ENCODE measurements at places on chromosomes 12 and 14.
A peak's percentile ranks its signal among the peaks of the same experiment; 100 is the strongest.

DNA sequence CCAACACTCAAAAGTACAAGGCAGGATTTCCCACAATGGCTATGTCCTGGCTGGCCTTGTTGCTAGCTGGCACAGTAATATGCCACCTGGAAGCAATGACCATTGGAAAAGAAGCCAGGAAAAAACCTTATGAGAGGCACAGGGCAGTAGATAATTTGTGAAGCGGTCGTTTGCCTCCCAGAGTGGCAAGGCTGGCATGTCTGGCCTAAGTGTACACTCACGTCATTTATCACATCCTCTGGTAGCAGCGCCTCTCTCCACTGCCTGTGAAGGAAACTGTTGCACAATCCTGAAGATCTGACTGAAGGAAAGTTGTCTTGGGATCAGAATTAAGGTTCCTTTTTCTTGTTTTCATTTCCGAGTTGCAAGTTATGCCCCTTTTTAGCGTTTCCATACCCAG lies 408.5 kb downstream of the ZFP36L1 start:
- peak; percentile 24 for DNase-seq

- DNase-seq: no peak
These were observed 159.8 kb downstream of the CPNE8 start for GRCh38 chr12:38745601-38746000.

DNA sequence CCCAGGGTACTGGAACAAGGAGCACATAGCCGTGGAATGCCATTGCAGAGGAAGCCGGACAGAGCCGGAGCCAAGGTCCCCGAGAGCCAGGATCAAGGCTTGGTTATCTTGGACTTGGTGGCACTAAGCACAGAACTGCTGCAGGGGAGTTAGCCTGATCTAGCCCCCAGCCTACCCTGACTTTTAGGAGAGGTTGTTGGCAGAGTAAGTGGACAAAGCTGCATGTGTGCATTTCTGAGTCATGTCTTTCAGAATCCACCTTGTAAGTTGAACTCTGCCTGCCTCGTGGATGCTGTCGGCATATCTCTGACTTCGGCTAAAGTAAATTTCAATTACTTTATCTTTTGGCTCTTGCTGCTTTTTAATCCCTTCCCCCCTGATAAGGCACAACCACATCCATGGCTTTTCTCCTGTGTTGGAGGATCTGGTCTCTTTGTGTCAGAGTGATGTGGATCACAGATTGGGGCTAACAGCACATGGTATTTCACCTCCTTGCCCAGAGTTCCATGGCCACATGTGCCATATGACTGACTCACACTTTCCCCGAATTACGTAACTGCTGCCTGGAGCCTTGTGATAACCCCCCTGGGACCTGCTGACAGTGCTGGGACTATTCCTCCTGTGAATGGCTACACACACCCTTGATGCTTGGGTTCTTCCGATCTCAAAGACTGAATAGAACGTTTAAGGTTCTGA lies 240.3 kb downstream of the EMP1 start:
- DNase-seq: peak; percentile 71

GRCh38 chr14:85987907-85988306 lies 458.0 kb downstream of the FLRT2 start:
- DNase-seq: no peak

DNA sequence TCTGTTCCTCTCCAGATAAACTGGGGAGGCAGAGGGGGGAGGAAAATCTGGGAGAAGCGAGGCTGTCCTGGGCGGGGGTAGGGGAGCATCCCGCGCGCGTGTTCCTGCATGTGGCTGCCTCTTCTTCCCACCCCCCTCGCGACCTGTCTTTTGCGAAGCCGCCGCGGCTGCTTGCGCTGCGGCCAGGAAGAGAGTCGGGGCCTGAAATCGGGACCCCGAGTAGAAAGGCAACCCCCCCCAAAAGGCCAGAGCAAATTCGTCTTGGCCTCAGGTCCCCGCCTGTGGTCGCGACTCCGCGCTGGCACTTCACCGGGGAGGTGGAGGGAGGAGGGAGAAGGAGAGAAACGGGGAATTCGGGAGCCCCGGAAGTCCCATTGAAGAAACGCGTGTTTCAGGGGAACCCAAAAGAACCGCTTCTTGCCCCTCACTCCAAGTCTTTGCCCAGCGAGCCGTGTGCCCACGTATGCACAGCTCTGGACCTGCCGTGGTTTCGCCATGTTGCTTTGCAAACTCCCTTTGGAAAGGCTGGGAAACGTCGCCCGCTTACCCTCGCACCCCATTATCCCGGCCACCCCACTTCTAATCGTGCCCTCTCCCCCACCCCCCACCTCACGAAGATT lies 944 bp downstream of the CCND2 start:
- DNase-seq: no peak

DNA sequence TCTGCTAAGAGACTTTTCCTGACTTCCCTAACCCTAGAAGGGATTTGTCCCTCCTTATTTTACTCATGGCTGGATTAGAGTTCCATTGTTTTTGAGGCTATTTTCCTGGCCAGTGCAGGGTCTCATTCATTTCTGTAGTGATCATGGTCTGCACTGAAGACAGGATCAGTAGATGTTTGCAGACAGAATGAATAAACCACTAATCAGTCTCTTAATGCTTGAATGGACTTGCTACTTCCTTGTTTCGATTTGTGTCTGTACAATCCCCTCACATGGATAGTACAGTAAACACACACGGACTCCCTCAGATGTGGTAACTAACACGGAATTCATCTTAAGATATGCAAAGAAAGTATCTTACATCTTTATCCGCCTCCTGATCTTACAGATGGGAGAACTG lies 102.6 kb upstream of the PRB2 start:
- no peak for DNase-seq

DNA sequence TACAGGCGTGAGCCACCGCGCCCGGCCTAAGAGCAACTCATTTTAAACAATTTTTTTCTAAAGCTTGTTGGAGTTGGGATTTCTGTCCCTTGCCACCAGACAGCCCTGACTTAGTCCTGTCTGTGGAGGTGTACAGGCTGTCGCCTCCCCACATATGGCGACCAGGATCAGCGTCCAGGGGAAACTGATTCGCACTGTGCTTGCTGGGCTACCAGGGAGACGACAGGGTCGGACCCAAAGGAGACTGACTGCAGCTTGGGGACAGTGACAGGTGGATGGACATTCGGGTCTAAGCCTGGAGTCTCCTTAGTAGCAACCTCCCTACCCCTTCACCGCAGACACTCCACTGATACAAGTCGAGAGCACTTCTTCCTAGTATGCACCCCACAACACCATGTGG lies 40.3 kb downstream of the TRAFD1 start:
- no peak for DNase-seq

DNA sequence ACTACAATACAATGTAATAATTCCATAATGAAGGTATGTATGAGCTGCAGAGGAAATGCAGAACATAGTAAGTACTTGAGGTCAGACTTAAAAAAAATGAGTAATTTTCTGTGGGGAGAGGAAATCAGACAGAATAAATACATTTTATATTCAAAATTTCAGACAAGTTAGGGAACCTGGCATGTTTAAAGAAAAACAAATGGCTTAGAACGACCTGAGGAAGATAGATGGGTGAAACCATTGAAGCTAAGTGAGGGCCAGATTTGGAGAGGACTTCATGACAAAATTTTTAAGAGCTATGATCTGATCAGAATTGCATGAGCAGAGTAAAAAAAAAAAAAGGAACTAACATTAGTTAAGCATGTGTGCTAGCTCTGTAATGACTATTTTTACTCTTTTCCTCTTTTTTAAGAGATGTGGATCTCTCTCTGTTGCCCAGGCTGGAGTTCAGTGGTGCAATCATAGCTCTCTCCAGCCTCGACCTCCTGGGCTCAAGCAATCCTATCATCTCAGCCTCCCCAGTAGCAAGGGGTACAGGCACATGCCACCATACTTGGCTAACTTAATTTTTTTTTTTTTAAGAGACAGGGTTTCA lies 157.6 kb upstream of the PDE3A start:
- DNase-seq: no peak

GRCh38 chr14:42869681-42870080 lies 1263.0 kb downstream of the LRFN5 start:
- DNase-seq: no peak

- DNase-seq: peak; percentile 56
These were observed 386.7 kb upstream of the NOVA1 start for GRCh38 chr14:26984311-26985177.

- no peak for DNase-seq
These were observed 996 bp downstream of the SSPN start for GRCh38 chr12:26196421-26196716.

Measured in H4 (cell line).